Activated naive CD8-positive, alpha-beta T cell treated with anti-CD3 and anti-CD28 coated beads, Interleukin-2, amount 50 U/mL, for 16 hours (primary cell): ENCODE measurements at places on chromosomes 11 and 22.

- DNase-seq, result no peak
These were observed 689 bp upstream of the SART1 start for GRCh38 chr11:65960824-65961266.

GRCh38 chr11:33575311-33575710 is 125.3 kb downstream of the C11orf91 start:
- DNase-seq, result no peak

GRCh38 chr11:117750357-117750756 is 46.7 kb downstream of the DSCAML1 start:
- no peak for DNase-seq

DNA sequence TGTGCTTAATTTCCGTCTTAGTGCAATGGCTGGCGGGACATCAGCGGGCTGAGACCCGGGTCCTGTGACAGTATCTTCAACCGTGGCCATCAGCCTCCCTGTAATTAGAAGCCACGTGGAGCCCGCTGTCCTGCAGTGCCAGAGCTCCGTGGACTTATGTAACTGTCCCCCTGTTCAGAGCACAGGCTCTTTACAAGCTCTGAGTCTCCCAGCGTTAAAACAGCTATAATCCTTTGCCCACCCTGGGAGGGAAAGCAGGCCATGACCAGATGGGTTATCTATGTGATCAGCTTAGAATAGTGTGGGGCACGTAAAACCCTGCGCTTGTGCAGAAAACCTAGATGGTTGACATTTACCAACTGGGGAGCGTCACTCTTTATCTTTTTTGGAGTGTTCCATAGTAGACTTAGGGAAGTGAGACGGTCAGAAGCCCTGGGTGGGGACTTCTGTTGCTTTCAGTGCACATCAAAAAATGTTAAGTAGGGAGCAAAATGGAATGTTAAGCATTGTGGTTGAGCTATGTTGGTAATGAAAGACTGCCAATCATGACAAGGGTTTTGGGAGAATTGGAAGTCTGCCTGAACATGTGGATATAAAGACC is 103.5 kb upstream of the CADM1 start:
- DNase-seq, result no peak

GRCh38 chr22:18091478-18091877 is 13.7 kb downstream of the PEX26 start:
- DNase-seq, result no peak

- no peak for DNase-seq
These were observed 493.5 kb downstream of the DLG2 start for GRCh38 chr11:85133636-85134035.
